ENCODE measurements at places on chromosomes 12 and 14. TPM values are rescaled to one million over a fixed set of nuclear protein-coding genes. Genes with fewer than 3 reads are reported as not detected.
A peak's percentile ranks its signal among the peaks of the same experiment; 100 is the strongest.

DNA sequence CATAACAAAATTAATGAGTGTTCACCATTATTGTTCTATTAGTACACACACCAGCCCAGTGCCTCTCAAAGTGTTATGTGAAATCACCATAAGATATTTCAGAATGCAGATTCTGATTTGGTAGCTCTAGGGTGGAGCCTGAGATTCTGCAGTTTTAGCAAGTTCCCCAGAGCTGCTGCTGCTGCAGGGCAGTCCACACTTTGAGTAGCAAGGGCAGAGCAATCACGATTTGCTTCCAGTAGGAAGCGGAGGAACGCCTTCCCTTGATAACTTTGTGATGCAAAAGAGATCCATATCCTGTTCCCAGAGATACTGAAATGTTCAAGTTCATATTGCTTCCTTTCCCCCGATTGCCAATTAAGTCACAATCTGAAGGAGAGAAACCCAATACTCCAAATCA is 57.9 kb downstream of the SLC17A8 start:
- H3K27ac ChIP-seq = no peak overlapping the region
- no peaks in the 10 kb centered on the region for H3K27me3 ChIP-seq
- no peaks in the 10 kb centered on the region for H3K4me1 ChIP-seq
- no peak for DNase-seq
- no peaks in the 10 kb centered on the region for H3K36me3 ChIP-seq
- no peak overlapping the region for H3K4me3 ChIP-seq

DNA sequence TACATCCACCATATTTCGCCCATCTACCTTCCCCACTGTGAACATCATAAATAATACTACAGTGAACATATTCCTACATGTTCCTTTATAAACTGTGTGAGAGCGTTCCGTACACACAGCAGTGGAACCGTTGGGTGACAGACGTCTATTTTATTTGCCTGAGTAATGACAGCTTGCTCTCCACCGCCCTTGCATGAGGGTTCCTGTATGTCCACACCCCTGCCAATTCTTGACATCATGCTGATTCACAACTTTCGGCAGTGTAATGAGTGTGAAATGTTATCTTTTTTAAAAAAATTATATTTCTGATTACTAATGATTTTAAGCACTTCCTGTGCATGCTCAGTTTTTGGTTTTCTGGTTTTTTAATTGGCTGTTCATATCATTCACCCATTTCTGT is 4.3 kb upstream of the RAD52 start:
- DNase-seq = no peak
- H3K36me3 ChIP-seq = no peaks in the 10 kb centered on the region
- H3K4me1 ChIP-seq = no peaks in the 10 kb centered on the region

GRCh38 chr12:49022558-49023178 is 4.1 kb upstream of the PRKAG1 start:
- H3K27me3 ChIP-seq = no peaks in the 10 kb centered on the region
- H3K4me1 ChIP-seq = peaks cover 11% of the 10 kb centered on the region
- H3K4me3 ChIP-seq = no peak overlapping the region
- peaks cover 60% of the 10 kb centered on the region for H3K36me3 ChIP-seq

DNA sequence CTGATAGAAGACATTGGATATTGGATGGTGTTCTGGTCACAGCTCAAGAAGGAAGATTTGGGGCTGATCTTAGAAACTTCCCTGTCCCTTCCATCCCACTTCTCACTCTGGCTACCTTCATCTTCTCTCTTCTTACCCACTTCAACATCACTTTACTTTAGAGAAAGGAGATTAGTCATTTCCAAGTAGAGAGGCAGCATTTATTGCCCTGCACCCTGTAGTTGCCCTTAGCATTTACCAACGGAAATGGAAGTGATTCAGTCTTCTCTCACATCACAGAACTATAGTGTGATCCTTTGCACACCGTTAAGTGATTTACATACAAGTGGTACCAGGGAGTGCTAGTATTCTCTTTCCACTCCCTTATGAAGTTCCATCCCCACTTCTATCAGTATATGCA is 52.4 kb downstream of the PHLDA1 start:
- DNase-seq = no peak
- no peak overlapping the region for H3K27ac ChIP-seq
- peaks cover 5% of the 10 kb centered on the region for H3K4me1 ChIP-seq
- no peak overlapping the region for H3K4me3 ChIP-seq
- H3K27me3 ChIP-seq = no peaks in the 10 kb centered on the region
- H3K36me3 ChIP-seq = no peaks in the 10 kb centered on the region

The PLD4 gene
- polyA plus RNA-seq = 91.2 TPM

DNA sequence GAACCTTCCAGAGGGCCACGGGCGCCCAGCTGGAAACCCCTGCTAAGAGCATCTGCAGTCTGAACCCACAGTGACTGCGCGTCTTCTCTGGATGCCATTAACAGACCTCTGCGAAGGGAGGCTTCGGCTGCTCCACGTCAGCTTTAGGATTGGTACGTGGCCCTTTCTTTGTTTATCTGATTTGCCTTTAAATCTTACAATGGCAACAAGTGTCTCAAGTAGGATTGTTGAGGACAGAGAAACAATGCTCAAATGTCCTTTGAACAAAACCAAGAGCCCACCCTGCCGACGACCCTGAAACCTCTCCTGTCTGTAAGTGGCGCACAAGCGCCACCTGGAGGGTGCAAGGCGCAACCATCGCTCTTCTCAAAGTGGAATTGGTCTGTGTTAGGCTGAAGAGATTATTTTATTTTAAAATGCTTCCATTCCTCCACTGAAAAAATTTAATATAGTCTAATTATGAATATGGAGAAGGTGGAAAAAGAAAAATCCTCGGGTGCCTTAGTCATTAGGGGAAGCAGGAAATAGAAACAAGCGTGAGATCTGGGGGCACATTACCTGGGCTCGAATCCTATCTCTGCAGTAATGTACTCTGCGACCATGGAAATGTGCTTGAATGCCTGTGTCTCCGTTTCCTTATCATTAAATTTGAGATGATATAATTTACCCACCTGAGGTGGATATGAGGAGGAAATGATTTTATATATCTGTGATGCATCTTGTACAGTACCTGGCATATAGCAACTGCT is 82.6 kb upstream of the PTPRB start:
- H3K27me3 ChIP-seq = peaks cover 2% of the 10 kb centered on the region
- DNase-seq = peak; percentile 35
- H3K4me3 ChIP-seq = no peak overlapping the region

All from B cell (primary cell).